ENCODE measurements at places on chromosomes 3 and 15.

DNA sequence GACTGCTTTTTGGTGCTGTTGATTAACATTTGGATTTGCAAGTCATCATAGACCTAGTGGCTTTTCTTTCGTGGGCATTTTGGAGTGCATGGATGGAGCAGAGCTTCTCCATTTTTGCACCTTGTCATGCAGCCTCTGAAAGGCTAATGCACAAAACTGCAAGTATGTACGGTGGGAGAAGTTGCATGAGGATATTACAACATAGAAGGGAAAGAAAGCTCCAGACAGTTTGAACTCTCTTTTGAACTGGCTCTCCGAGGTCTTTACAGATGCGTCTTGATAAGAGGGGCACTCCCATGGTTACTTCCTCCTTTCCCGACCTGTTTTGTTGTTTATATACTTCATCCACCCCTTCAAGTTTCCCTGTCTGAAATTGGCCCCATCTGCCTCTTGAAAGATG is 147.1 kb upstream of the GBE1 start:
- DNase-seq = no peak

- DNase-seq = no peak
Measured at GRCh38 chr3:72413228-72413627, 435.0 kb downstream of the SHQ1 start.

DNA sequence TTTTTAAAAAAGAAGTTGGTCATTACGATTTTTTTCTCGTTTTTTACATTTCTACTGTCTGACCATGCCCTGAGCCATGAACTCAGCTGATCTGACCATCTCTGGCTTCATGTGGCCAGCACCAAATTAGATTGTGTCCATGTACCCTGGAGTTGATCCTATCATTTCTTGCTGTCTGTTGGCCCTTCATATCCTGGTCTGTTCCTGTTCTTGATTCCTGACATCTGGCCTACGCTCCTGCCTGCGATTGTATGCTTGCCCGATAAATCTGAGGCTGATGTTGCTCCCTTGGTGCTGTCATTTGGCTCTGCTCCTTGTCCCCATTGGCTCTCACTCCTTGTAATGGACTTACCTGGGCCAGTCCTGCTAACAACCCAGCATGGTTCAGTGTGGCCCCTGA is 89.8 kb upstream of the IGSF10 start:
- DNase-seq = no peak

DNA sequence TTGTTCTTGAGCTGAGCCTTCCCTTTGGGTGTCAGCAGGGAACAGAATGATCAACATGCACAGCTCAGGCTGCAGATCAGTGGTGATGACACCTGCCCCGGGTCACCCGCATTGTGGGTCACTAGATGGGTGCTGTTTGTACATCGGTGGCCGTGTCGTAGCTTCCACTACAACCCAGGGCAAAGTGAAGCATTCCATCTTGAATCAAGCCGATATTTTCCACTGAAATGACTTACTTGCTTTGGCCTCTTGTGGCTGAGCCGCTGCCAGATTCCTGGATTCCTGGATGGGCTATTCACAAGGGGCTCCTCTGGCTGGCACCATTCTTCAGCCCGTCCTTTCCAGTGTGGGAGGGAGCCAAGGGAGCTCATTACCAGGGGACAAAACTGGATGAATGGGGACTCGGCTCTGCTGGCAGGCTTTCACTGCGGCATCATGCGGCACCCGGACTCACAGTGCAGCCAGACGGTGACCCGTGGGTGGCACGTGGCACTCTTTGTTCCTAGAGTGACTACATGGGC is 65.6 kb downstream of the SLCO3A1 start:
- no peak for DNase-seq

DNA sequence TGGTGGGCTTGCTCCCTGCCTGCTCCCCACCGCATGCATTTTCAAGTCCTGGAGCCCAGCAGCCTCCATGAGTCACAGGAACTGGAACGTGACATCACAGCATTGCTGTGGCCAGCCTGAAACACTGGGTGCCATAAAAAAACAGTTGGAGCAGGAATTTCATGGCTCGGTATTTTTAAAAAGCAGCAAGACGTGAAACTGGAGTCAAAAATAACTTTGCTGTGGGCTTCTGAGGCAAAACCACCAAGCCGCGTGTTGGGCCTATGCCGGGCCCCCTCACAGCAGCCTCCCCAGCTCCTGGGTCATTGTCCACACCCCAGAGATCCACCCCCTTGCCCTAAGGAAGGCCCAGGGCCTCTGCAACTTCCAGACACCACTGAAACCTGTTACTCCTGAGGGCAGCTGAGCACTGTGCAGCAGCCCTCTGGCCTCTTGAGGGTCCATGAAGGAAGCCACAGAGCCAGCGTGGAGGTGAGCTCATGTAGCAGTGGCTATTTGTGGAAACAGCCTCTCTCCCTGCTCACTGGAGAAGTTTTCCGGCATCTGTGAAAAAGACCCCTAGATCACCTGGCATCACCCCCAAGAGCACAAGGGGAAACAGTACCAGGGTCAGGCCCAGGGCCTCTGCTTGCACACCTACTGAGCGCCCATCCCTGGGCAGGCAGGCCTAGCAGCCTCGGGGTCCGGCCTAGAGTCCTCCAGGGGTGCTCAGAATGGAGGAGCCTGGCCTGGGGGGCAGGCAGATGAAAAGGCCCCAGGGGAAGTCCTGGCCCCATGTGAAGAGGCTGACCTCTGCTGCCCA is 34.0 kb upstream of the DUSP7 start:
- no peak for DNase-seq

DNA sequence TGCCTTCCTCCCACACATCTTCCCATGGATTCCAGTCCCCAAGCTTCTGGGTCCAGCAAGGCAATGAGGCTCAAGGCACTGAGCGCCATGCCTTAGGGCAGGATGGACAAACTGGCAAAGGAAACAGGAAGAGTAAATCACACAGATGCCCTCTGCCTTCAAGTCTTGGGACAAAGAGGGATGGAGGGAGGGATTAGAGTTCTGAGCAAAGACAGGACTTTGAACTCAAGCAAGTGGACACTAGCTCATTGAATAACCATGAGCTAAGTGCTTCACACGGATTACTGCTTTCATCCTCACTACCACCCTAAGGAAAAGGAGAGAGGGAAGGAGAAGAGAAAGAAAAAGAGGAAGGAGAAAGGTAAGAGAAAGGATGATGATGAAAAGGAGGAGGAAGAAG is 7.6 kb upstream of the THBS1 start:
- DNase-seq = no peak

DNA sequence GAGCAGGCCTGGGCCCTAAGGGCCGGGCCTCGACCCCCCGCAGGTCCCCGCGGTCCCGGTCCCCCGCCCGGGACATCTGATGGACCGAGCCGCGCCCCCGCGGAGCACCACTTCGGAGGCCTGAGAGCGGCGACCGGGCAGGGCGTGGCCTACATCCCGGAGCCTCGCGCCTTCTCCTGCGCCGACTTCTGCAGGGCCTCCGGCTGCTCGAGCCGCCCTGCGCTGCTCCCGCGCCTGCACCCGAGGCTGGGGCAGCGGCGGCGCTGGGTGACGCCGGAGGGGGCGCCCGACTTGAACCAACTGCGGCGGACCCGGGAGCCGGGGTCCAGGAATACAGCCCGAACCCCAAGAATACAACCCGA is 14.9 kb upstream of the GP9 start:
- no peak for DNase-seq

DNA sequence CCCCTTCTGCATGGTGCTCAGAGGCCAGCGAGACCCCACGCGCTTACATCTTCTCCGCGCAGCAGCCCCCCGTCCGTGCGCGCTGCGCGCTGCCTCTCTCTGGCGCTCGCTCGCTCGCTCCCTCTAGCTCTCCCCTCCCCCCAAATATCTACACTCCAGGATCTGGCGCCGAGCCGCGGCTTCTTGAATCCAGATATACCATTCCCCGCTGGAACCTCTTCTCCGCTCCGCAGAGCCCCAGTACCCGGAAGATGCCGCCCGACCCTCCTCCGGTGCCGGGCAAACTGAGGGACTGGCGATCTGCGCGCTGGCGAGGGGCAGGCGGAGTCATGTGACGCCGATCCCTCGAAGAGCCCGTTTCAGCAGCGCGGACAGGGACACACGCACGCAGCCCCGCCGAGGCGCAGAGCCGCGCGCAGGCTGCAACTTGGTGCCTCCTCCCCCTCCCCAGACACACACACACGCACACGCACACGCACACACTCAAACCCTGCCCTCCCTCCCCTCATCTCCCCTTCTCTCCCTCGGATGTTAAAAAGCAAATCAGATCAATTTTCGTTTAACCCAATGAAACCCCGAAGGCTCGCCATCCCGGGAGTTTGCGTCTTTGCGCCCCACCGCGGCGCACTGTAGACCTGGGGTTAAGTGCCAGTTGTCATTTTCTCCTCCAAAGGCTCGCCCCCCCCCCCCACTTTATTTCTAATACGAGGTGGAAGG is at the start of gene RASGRF1:
Gene RASGRF1 (minus strand): TSS at position 294 of the 717 bp plus-strand sequence. CDS start 282 bp downstream, at position 12.
- DNase-seq = no peak

GRCh38 chr3:38368238-38368637 is 21.7 kb downstream of the XYLB start:
- no peak for DNase-seq

- DNase-seq = no peak
Measured at GRCh38 chr15:67501836-67502461, 19.0 kb upstream of the C15orf61 start.

GRCh38 chr3:156575641-156576040 is 20.7 kb upstream of the SSR3 start:
- no peak for DNase-seq

GRCh38 chr3:64568895-64569517 is 118.8 kb downstream of the ADAMTS9 start:
- no peak for DNase-seq

GRCh38 chr3:15796771-15797641 is 773 bp downstream of the ANKRD28 start:
- DNase-seq = peak; percentile 48

GRCh38 chr3:46898321-46899150 is 21.0 kb downstream of the PTH1R start:
- DNase-seq = no peak

DNA sequence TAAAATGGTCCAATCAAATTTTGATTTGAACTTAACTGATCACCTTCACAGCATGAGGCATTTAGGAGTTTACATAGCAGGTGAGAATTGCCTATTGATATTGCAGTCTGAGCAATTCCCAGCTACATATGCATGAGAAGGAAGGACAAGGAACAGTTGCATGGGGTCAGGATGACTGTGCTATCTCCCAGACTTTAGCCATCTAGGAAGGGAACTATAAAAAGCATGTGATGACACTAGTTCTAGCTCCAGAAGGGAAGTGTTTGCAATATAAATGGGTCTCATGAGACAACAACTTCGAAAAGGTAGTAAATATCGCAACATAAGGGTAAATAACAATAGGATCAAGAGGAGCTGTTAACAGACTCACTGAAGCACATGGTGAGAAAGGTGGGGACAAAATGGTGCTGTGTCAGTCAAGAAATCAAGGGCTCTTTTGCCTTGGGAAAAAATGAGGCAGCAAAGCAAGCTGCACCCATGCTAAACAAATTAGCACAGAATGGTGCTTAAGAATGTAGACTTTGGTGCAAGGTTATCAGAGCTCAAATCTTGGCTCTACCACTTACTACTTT is 90.4 kb upstream of the SLC2A2 start:
- no peak for DNase-seq

DNA sequence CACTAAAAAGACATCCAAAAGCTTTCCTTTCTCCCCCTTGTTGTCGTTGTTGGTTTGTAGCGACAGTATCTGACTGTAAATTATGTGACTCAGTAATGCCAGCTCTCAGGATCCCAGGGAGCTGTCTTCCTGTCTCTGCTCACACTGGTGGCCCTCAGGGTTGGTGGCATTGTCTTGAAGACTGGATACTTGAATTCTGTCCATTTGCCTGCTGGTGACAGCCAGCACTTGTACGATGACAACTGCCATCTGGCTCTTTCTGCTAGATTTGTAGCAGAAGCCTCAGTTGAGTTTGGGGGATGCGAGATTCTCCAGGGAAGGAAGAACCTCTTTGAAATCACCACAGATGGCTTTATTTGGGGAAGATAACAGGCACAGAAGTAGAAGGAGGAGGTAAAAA is 120.8 kb downstream of the ARPP21 start:
- DNase-seq = no peak
